ENCODE measurements at places on chromosomes 12 and 14.
A peak's percentile ranks its signal among the peaks of the same experiment; 100 is the strongest.

DNA sequence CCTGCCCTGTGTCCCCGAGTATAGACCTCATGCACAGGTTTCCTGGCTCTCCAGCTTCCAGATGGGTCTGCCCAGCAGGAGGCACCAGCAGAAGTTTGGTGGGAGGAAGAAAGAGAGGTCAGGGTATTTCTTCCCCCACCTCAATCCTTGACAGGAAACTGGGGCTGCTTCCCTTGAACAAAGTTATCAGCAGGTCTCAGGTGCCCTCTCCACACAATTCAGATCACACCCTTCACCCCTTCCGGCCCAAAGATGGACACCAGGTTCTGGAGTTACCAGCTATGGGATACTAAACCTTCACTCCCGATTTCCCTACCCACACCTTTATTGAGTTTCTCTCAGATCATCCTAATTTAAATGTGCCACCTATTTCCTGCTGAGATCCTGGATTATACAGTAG, 1.2 kb downstream of the SART3 start:
- DNase-seq, result no peak

GRCh38 chr12:48783432-48783831, 5.5 kb downstream of the ADCY6 start:
- no peak for DNase-seq

DNA sequence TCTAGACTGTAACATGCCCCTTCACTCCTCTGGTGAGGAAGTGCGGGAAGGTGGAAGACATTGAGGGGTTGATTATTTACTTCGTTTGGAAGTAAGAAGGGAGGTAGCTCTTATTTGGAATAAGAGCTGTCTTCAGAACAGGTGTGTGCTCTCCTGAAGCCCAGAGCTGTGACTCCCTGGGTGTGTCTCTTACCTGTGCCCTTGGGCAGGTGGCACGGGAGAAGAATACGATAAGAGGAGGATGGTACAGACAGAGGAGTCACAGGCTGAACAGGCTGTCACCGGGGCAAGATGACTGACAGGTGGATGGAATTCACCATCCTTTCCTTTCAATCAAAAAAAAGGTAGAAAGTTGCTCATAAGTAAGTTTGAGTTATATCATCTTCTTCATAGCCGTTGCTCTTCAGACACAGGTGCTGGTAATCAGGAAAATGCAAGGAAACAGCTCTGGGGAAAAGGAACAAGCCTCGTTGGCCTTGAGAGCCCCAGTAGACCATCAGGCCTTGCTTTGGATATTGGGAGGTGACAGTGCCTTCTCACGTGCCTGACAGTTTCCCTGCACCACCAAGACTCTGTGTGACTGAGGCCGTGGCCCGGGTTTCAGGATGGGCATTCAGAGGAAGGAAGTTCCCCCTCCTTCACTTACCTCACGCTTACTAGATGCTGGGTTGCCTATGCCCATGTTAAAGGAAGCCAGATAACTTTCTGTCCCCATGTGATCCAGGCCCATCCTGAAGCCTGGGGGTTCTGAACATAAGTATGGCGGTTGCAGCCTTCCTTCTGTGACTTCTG, 120.4 kb downstream of the ETV6 start:
- DNase-seq, result peak; percentile 2

- DNase-seq, result no peak
These were observed 75.7 kb downstream of the HSD17B6 start for GRCh38 chr12:56838621-56839488.

GRCh38 chr12:65355461-65355860, 77.0 kb downstream of the MSRB3 start:
- DNase-seq, result no peak

DNA sequence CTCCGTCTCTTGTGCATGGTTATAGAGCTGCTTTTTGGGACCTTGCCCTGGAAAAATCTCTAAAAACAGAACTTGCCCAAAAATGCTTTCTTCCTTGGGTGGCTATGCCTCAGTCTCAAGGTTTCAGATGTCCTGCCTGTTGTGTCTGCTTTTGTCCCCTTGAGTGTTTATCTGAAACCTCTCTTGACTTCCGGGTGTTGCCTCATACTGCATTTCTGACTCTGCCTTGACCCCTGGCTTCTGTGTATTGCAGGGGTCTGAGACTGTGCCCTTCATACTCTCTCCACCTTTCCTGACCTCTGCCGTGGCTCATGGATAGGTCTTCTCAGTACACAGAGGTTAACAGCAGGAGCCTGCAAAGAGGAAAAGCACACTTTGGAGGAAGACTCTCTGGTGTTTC, 124.8 kb upstream of the NTF3 start:
- DNase-seq, result no peak

DNA sequence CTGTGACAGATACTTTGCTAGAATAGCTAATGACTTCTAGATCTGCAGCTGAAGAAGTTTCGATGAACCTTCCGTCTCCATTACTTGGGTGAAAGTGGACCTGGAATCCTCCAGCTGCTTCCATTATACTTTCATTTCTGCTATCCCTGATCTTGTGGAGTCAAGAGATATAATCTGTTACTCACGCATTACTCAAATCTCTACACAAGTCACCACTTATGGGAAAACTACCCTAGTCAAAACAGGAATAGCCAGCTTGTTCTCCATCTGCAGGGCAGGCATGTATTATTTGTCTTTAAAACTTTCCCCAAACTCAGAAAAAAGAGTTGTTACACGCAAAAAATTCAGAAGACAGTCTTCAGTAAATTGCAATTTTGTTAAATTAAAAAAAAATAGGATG, 2.8 kb upstream of the KTN1 start:
- no peak for DNase-seq
